ENCODE measurements at places on chromosomes 5 and 9.

DNA sequence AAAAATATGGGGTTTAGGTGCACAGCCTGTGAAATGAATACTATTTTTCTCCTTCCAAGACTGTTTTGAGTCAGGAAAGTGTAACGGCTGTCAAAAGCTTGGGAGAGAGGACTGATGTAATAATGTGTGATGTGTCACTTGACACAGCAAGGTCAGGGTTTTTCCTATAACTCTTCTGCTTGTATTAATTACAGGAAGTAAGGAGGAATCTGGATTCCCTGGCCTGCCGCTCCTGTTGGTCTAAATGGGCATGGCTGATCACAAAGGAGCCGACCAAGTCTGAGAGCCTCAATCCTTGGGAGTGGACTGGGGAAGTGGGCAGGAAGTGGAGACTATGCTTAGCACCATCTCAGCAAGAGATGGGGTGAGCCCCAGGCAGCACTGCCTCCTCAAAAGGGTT lies 16.7 kb upstream of the SLC28A3 start:
- DNase-seq, result no peak

GRCh38 chr5:102536323-102536928 lies 37.6 kb upstream of the SLCO6A1 start:
- no peak for DNase-seq

GRCh38 chr5:5165541-5166002 lies 25.4 kb downstream of the ADAMTS16 start:
- no peak for DNase-seq

DNA sequence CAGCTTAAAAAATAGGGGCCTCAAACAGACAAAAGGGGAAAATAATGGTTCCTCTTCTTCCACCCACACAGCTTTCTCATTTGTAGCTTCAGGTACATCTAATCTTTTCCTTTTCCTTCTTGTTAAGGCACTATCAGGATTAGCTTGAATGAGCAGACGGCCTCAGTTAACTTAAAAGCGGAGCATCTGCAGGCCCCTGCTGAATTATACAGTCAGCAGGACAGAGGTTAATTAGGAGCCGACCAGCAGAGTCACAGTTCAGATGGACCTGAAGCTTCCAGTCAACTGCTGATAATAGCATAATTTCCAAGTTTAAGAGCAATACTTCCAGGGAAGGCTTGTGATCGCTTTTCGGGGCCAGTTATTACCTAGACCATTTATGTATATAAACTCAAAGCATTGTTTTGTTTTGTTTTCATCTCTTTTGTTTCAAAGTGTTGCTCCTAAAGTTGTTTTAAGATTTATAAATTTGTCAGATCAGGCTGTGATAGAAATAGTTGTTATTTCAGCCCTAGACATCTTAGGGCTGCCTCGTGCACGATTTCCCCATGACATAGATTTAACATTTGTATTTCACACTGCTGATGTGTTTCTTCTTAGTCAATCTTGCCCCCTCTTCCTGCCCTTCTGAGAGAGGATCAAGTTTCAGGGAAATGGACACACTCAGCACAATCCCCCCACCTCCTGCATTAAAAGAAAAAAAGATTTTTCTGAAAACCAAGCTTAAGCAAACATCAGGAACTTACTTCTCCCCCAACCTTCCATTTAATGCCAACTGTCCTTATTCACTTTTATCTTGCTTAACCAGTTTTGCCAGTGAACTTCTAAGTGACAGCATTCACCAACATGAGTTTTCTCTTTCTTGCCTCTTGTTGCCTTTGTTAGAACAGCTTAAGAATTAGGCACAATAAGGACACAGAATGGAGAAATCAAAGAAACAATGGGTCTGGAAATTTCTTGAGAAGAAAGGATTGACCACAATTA lies 449.8 kb downstream of the ARHGEF28 start:
- DNase-seq, result no peak

GRCh38 chr9:129811967-129812363 lies 9.0 kb downstream of the TOR1B start:
- no peak for DNase-seq
